HT1080 (cell line): ENCODE measurements at places on chromosomes 1 and 21. TPM values are rescaled to one million over a fixed set of nuclear protein-coding genes. Genes with fewer than 3 reads are reported as not detected.

DNA sequence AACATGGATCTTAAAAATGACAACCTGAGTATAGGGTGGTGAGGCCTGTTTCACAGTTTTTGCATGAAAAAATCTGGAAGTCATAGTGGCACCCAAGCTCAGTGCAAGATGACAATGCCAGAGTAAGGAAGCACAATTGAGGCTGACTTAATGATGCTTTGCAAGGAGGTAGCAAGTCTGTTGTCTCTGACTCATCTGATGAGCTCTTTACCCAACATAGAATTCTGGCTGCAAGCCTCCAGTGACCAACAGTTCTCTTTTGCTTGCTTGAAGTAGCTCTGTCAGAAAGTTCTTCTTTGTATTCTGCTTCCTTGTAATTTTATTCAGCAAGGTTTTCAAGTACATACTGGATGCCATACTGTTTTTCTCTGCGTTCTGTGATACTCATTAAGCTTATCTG, 117.1 kb downstream of the FOXD2 start:
- DNase-seq: peak; percentile 33

GRCh38 chr1:9374748-9375341, 82.2 kb downstream of the SPSB1 start:
- no peak for DNase-seq

DNA sequence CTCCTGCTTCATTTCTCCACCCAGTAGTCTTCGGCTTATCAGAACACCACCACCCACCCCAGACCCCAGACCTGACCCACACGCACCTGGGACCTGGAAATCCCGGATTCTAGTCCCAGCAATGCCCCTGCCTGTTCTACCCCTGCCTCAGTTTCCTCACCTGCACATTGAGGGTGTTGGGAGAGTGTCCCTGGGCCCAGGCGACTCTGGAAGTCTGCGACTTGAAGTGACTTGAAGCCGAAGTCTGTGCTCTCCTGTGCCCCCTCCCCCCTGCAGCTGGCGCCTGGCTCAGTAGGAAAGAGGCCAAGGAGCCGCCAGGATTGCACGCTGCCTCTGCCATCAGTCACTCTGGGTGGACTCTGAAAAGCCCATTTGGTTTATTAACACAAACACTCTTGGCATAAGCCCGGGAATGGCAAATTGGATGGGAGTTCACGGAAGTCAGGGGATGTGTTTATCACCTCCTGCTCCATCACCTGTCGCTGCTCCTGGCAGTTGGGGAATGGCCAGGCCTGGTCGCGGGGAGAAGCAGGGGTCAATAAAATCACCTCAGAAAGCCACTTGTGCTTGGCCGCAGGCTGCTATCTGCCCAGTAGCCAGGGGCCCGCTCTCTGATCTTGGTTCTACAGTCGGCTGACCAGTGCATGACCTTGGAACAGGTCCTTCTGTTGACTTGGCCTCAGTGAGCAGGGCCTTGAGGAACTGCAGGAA, 132.7 kb downstream of the ACTL8 start:
- DNase-seq: no peak

RYR2 gene
- total RNA-seq: 0.40 and 0.57 TPM in 2 replicates

KRTAP19-3 gene
- not detected in 2 replicates for total RNA-seq

CNIH4 gene
- total RNA-seq: 48.3 and 52.3 TPM in 2 replicates
